Cerebellar nuclear complex (tissue), 1 donor: ENCODE measurements at places on chromosomes 1 and 21.

DNA sequence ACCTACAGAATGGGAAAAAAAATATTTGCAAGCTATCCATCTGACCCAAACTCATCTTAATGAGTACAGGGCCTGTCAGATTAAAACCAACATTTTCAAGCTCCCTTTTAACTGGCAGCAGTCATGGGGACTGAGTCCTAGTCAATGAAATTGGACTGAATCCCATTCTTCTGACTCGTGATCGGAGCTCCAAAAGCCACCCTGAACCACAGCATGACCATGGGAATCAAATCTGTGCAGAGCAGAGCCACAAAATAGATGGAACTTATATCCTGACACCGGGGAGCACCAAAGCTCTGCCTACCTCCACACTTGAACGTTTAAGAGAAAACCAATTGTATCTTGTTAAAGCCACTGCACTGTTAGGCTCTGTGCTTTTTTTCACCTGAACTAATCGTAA, 5.0 kb upstream of the RWDD3 start:
- no peak for DNase-seq

GRCh38 chr21:31743712-31744111, 11.8 kb upstream of the SCAF4 start:
- DNase-seq = no peak

DNA sequence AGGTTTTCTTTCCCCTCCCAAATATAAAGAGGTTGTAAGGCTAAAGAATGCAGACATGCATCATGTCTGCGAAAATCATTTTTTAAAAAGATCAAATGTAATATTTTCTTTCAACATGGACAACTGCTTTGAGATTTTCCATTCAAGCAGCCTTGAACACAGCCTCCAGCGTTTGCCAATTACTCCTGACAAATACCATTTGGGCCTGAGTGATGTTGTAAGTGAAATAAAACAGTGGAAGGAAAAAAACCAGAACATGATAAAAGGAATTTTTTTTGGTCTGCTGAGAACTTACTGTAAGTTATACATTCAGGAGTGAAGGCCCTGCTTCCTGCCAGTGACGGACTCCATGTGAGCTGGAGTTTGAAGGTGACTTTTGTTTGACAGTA, 37.2 kb downstream of the SETD4 start:
- DNase-seq = no peak

- DNase-seq = no peak
Observed at GRCh38 chr21:42031816-42032215, 21.7 kb upstream of the ZBTB21 start.

DNA sequence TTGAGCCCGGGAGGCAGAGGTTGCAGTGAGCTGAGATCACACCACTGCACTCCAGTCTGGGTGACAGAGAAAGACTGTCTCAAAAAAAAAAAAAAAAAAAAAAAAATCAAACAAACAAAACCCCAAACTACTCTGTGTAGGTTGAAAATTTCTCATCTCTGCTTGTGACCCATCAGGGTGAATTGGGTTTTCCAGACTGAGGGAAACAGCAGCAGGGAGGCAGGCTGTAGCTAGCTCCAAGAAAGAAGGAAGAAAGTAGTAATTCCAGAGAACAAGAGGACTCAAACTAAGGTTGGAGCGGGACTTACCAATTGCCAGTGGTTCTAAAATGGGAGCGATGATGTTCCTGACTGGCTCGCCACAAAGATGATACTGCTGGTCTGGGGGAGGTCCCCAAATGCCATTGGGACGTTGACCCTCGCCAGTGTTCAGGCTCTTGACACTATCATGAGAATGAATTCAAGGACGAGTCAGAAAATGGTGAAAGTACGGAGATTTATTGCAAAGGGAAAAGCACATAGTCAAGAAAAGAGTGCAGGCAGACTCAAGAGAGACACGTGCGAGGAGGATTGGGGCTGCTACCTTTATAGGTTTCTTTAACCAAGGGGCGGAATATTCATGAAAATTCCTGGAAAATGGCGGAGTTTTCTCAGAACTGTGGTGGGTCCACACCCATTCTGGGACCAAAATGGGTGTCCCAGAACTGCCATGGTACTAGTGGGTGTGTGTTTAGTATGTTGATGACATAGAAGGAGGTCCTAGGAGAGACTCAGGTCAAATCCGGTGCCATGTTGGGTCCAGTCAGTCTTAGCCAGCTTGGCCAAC, 13.4 kb downstream of the AADACL4 start:
- DNase-seq = no peak

GRCh38 chr1:150009604-150010392, 728 bp downstream of the OTUD7B start:
- DNase-seq = no peak

DNA sequence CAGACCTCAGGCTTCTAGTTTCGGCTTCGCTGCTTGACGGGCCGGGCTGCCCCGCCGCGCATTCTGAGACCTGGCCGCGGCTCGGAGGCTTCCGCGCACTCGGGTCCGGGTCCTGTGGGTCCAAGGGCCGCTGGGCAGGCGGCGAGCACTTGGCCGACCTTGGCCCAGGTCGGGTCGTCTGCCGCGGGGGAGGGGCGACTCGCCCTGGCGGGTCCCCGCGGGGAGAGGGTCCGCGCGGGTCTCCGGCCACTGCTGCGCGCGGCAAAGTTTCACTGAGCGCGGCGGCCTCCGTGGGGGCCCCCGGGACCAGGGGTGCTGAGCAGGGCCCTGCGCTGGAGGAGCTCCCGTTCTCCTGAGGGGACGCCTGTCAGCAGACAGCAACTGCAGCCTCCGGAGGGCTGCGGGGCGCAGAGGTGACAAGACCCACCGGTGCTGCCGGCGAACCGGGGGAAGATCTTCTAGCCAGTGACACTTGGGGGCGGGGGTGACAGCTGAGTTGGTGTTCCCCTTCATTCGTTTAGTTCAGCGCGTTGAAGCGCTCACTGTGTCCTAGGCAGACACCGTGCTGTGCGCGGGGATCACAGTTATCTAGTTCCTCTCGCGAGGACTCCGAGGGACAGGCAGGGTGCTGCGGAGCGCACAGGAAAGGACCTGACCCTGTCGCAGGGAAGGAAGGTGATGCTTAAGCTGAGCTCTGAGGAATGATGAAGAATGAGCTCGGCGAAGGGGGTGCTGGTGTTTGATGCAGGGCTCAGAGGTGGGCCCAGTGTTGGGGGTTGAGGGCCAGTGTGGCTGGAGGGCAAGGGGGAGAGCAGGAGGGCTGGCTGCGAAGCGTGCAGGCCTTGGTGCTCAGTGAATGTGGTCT, 725 bp downstream of the MTFR1L start:
- no peak for DNase-seq

GRCh38 chr1:227898502-227899140, 49.1 kb downstream of the WNT9A start:
- no peak for DNase-seq

- no peak for DNase-seq
Observed at GRCh38 chr1:51709951-51710350, 93.1 kb downstream of the OSBPL9 start.

- no peak for DNase-seq
Observed at GRCh38 chr21:38766987-38767722, 38.6 kb upstream of the ETS2 start.

- no peak for DNase-seq
Observed at GRCh38 chr1:26839339-26839722, 12.8 kb downstream of the ZDHHC18 start.

DNA sequence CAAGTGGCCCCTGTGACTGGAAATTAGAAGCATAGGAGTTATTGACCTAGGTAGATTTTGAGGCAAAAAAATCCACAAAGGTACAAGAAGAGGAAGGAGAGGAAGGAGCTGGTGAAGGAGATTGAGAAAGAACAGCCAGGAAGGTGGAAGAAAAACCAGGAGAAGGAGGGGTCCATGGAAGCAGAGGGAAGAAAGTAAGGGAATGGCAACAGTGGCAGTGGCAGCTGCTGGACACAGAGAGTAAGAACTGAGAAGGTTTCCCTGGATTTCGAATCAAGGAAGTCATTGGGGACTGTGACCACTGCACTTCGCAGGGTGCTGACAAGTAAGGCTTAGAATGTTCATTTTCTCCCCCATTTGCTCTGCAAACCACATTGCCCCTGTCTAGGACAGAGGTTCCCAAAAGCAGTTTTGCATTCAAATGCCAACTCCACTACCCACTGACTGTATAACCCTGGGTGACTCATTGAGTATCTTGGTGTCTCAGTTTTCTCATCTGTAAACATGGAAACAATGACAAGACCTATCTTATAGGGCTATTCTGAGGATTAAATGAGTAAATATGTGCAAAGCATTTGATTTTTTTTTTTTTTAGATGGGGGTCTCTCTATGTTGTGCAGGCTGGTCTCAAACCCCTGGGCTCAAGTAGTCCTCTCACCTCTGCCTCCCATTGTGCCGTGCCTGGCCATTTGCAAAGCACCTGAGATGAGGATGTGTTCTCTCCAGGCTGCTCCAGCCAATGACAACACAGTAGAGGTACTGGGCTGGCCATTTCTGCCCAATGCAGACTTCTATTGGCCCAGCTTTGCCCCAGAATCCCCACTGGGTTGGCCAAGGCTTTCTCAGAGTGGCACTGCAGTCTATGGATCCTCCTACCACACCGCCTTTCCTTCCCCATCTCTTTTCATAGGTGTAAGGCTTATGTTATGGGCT, 9.3 kb upstream of the CAPN2 start:
- DNase-seq = no peak

- DNase-seq = no peak
Observed at GRCh38 chr1:174764191-174764590, 235.6 kb upstream of the CACYBP start.

DNA sequence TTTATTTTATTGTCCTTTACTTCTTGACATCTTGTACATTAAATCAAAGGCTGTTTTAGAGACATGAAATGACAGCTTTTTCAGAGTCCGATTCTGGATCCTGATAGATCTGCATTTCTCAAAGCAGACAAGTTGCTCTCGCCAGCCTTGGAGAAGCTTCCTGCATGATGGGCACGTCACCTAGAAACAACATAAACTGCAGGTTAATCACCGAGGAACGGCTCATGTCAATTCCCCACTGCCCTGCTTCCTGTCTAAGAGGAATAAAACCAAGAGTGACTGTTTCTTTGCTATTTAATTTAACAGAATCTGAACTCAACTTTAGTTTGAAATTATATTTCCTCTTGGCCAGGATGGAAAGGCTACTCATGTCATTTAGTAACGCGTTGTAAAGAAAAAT, 77.0 kb downstream of the RWDD3 start:
- DNase-seq = no peak

DNA sequence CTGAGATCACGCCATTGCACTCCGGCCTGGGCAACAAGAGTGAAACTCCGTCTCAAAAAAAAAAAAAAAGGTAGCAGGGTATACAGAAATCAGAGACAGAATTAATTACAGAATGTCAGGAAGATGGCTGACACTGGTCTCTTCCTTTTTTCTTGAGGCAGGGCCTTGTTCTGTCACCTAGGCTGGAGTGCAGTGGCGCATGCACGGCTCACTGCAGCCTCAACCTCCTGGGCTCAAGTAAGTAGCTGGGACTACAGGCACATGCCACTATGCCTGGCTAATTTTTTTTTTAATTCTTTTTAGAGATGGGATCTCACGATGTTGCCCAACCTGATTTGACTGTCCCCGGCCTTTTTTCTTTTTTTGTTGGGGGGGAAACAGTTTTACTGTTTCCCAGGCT, 16.4 kb downstream of the RNU5D-1 start:
- no peak for DNase-seq

DNA sequence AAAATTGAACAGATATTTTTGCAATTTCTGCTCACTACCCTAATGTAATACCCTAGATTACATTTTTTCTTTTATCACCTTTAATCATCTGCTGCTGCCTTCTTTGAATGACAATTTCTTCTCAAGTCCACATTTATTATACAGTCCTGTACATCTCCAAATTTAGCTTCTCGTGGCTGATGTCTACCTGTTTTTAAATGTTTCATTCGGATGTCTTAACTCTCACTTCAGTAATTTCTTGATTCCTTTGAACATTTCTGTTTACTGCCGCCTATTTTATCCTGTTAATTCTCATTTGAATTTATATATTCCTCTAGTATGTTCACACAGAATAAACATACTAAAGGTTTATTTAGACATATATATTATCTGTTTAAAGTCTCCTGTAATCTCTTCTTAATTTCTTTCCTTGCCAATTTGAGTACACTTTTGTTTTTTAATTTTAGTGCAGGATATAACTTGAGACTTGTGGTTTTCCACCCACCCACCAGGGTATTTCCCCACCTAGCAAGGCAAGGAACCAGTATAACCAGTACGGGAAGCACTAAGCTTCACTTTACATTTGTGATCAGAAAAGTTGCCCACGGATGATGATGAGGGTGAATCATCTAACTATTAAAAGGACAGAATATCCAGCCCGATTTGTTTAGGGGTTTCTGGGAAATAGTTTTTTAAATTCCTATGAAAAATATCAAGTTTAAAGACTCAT, 12.7 kb downstream of the INSL5 start:
- no peak for DNase-seq

DNA sequence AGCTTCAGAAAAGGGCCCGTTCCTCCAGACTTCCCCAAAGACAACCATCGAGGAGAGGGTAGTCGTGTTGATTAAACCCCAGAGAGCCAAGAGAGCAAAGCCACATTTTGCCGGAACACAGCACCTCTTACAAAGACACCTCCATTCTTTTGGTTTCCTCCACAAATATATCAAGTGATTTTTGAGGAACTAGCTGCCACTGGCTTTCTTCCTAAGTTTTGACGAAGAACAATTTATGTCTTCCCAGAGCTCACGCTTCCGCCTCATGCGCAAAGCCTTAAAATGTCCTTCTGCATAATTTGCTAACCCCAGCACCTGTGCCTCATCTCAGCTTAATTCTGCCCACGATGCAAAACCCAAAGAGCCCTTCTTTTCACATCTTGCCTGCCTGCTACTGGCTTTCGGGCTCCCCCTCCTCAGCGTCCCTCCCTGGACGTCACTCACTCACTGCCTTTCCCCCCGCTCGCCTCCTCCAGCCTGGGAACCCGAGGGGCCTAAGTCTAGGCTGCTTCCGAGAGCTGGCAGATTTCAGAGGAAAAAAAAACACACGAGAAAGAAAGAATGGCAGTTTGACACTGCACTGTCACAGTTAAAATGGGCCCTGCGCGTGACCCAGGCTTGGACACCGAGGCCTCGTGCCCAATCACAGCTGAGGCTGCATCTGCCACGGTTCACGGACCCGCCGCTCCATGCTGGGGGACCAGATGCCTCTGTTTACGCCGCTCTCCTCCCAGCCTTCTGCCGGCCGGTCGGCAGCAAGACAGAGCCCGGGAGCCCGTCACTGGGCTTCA, 77.6 kb upstream of the IFNAR2 start:
- peak; percentile 70 for DNase-seq

- DNase-seq = no peak
Observed at GRCh38 chr1:190942475-190942874, 464.8 kb upstream of the BRINP3 start.

- peak; percentile 19 for DNase-seq
Observed at GRCh38 chr1:175870217-175870616, 126.8 kb upstream of the TNR start.

DNA sequence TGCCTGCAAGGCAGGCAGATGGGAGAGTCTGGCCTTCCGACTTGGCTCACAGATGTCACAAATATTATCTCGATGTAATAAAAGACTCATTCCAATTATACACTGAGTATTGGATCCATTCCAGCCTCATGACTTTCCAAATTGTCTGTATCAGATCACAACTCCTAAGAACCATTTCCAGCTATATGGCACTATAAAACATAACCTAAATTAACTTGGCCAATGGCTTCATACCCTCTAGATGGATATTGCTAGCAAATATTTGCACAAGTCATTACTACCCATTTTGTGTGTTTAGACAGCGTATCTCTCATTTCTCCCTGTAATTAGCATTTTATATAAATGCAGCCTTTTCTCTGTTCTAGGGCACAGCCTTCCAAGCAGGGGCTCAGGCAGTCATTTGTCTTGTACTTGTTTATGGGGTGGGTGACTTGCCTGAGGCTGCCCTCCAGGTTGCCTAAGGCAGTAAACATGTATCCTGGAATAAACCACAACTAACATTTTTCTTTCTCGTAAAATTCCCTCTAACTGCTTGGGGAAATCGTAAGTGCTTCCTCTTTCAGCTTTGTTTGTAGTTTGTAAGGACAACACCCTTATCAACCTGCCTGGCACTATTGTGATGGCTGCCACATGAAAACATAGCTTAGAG, 70.6 kb upstream of the KCNJ6 start:
- no peak for DNase-seq
